Muscle of back (tissue), 13 donors: ENCODE measurements at places on chromosomes 12 and 14. TPM values are rescaled to one million over a fixed set of nuclear protein-coding genes. Genes with fewer than 3 reads are reported as not detected.
A peak's percentile ranks its signal among the peaks of the same experiment; 100 is the strongest.

RPL36AL gene
- polyA plus RNA-seq: 148 TPM

DNA sequence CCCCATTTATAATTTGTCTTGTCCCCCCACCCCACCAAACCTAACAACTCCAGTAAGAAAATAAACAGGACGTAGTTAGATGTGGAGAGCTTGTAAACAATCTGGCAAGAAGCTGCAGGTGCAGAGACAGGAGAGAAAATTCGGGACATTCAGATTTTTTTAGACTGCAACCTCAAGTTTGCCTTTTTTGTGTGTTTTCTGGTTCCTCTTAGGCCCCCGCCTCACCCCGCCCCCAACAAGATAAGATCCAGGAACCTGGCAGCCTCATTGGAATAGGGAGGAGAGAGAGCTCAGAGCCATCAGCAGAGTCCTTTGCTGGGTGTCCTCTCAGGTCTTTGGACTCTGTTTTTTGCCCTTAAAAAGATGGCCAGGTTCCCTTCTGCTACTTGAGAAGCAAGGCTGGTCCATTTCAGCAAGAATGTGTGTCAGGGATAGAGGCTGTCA is 2.9 kb downstream of the HOXC10 start:
- DNase-seq: no peak

PTPRQ gene
- 0.53 TPM for polyA plus RNA-seq

GRCh38 chr14:32434180-32434579 is 105.1 kb downstream of the AKAP6 start:
- no peak for DNase-seq

GRCh38 chr14:78612666-78613065 is 442.5 kb downstream of the NRXN3 start:
- DNase-seq: peak; percentile 27
